ENCODE measurements at places on chromosomes 5 and 9.

DNA sequence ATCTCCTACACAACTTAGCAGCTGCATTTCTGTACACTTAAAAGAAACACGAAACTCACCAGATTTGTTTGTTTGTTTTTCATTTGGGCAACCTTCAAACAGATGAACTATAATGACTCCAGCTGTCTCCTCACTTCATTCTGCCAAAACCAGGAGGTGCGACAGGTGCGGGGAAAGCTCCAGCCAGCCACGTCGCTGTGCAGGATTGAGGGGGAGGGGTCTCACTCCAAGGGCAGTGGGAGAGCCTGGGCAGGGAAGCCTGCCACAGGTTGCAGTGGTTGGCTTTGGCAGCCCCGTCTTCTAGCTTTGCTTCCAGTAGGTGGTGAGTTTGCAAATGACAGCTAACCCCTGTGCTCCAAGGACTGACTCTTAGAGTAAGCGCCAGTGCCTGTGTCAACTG, 215.8 kb downstream of the CEMIP2 start:
- DNase-seq = no peak

DNA sequence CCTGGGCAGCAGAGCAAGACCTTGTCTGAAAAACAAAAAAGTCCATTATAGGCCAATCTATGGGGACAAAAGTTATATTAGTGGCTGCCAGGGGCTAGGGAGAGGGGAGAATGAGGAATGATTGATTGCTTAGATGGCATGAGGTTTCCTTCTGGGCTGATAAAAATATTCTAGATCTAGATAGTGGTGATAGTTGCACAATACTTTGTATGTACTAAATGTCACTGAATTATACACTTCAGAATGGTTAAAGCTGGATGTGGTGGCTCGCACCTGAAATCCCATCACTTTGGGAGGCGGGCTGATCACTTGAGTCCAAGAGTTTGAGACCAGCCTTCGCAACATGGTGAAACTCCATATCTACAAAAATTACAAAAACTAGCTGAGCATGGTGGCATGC, 42.8 kb upstream of the TEX48 start:
- DNase-seq = no peak

- DNase-seq = no peak
Observed at GRCh38 chr5:133941456-133942196, 26.8 kb downstream of the C5orf15 start.

GRCh38 chr9:16417161-16417560, 453.3 kb downstream of the BNC2 start:
- no peak for DNase-seq

DNA sequence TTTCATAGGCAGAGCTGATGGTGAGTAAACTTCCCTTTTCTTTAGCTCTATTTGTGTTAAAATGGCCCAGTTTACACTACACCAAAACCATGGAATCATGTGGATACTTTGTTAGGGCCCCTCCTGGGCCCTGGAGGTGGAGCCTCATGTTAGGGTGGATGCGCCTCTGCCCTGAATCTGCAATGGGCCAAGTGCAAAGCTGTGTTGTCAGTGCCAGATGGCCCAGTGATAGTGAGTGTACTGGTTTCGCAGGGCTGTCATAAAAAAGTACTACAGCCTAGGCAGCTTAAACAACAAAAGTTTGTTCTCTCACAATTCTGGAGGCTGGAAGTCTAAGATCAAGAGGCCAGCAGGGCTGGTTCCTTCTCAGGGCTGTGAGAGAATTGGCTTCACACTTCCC, 64.8 kb downstream of the HSPA4 start:
- no peak for DNase-seq

DNA sequence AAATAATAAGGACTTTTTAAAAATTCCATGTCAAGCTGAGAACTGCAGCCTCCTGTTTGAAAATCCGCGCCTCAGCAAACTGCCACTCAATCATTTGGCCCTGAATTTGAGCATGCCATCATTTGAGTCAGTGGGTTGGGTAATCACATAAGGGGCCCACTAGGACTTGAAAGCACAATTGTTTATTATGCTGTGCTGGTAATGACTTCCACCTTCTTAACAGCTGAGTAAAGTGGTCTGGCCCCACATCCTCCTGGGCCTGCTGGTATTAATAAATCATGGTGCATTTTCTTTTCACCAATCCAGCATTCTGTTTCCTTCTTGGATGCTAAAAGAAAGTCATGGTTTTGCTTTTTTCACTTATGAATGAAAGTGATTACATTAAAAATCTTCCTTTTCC, 103.0 kb upstream of the CTSL start:
- DNase-seq = no peak

DNA sequence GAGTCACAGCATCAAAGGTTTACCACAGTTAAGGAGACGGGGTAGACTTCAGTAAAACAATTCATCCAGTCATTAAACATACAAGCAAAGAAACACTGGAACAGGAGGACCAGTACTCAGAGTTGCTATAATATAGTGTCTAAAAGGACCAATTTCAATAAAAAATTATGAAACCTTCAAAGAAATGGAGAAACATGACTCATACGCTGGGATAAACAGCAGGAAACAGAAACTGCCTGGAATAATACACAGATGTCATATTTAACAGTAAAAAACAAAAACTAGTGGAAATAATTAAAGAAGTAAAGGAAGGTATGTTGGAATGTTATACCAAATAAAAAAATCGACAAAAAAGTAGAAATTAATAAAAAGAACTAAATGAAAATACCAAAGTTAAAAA, 1075.9 kb downstream of the NR2F1-AS1 start:
- DNase-seq = no peak

DNA sequence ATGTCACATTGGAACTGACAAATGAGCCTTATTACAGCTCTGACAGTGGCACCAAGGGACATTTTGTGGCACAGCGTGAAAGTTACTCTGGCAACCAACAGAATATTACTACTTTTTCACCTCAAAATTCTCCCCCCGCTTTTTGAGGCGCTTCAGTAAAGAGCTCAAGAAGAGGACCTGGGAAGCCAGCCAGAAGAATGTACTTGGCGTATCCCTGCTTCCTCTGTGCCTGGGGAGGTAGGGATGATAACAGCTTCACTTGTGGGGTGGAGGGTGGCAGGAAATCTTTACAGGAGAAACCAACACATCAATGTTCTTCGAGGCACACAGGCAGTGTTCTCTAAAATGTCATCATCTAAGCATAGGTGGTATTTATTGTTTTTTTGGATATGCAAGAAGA, 624.1 kb downstream of the NR2F1-AS1 start:
- no peak for DNase-seq

GRCh38 chr5:133565993-133566392, 46.3 kb downstream of the FSTL4 start:
- no peak for DNase-seq

GRCh38 chr5:9056046-9056445, 489.8 kb downstream of the SEMA5A start:
- no peak for DNase-seq

GRCh38 chr9:126215486-126215885, 111.1 kb upstream of the MVB12B start:
- no peak for DNase-seq

DNA sequence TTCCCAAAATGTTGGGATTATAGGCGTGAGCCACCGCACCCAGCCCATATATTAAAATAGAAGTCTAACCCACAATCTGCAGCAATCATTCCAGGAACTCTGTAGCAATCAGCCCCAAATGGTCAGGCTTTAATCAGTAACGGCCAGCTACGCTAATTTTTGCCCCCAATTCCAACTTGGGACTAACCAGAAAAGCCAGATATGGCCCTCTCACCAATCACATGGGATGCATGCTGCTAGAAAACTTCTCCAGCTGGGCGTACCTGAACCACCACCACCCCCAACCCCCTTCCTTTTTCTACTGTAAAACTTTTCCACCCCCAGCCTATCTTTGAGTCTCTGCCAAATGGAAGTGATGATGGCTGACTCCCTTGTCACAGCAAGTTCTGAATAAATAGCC, 4.1 kb downstream of the SUSD1 start:
- DNase-seq = no peak

- DNase-seq = no peak
Observed at GRCh38 chr9:109859447-109859846, 79.4 kb downstream of the PALM2AKAP2 start.

DNA sequence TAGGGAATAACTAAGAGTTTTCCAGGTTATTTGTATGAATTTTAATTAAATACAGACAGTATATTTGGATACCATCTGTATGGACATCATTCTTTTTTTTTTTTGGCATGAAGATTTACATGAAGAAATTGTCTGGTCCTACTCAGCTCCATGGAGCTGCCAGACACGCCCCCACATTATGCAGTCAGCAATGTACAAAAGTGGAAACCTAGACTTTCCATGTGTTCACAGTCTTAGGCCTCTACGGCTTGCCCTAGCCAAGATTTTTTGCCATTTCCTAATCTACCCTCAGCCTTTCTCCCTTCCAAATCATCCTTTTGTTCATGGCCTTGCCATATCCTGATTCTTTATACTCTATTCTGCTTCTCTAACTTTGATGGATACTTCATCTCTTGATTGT, 207.1 kb downstream of the SGCD start:
- no peak for DNase-seq

DNA sequence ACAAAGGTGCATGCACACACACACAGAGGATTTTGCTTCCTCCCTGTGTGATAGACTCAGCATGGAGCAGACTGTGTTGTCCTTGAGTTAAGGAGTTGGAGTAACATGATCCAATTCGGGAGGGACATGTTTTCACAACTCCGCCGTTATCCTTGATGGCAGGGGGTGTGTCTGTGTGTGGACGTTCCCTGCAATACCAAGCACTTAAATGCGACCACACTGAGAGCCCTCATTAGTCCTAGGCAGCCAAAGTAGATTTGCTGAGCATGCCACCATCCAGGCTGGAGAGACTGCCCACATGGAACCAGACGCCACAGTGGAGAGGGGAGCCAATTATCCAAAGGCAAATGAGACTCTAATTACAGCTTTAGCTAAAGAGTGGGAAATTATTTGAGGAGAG, 140.1 kb downstream of the DOCK2 start:
- DNase-seq = no peak

GRCh38 chr9:69535911-69536310, 136.3 kb downstream of the APBA1 start:
- DNase-seq = no peak

- DNase-seq = no peak
Observed at GRCh38 chr9:5274770-5275169, 29.7 kb downstream of the RLN2 start.

GRCh38 chr9:106962615-106963363, 99.8 kb downstream of the ZNF462 start:
- no peak for DNase-seq

DNA sequence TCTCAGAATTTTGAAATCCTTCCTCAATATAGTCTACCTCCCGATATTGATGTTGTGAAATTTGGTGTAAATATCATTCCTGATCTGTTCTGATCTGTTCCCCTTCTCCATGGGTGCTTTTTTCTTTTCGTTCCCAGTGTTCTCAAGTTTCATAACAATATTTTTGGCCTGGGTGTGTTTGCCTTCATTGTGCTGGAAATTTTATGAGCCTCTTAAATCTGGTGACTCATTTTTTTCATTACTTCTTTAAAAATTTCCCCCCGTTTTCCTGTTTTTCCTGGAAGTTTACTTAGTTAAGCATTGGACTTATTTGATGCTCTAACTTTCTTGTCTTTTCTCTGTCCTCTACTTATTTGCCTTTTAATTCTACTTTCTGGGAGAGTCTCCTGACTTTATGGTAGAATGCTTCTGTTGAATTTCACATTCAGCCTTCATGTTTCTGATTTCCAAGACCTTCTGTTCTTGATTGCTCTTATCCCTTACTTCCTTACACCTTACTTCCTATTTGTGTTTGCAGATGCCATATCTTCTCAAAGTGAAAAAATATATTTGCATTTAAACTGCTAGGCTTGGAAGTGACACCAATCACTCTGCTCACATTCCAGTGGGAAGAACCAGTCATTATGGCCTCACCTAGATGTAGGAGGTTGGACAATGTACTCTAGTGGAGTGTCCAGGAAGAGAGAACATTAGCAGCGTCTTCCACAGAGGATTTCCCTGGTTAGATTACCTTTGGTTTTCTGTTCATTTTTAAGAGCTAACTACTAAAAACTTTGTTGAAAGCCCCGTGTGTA, 441.9 kb downstream of the ARHGEF28 start:
- DNase-seq = no peak

GRCh38 chr9:19371942-19372341, 8.1 kb downstream of the RPS6 start:
- no peak for DNase-seq

- no peak for DNase-seq
Observed at GRCh38 chr5:109767997-109768396, 78.3 kb downstream of the MAN2A1 start.

GRCh38 chr5:54458221-54458620, 2.7 kb downstream of the HSPB3 start:
- DNase-seq = no peak

GRCh38 chr9:134011401-134011800, 13.9 kb upstream of the BRD3OS start:
- DNase-seq = no peak

GRCh38 chr5:15499528-15500324, at the start of gene FBXL7:
Gene FBXL7 (plus strand): TSS chr5:15500180.
- peak; percentile 24 for DNase-seq

DNA sequence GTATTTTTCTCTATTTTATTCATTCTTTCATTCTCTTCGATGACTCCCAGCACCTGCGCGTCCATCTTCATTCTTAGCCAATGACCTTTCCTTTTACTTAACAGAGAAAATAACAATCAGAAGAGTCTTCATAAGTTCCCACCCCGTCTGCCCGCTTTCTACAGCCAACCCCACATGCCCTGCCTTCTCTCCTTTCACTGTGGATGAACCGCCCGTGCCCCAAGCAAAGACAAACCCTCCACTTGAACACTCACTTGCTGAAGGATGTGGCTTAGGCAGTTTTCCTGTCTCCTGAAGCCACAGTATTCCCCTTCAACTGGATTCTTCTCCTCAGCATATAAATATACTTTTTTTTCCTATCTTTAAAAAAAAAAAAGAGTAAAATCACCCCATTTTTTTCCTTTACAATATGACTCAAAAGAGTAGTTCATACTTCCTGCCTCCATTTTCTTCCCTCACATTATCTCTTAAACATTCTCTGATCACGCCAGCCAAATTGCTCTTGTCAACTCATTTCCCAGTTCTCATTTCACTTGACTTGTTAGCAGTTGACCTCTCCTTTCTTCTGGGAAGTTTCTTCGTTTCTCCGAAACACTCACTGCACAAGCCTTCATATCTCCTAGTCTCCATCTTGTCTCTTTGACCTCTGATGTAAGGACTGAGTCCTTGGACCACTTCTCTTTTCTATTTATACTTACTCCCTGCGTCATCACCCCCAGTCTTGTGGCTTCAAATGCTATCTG, 11.1 kb downstream of the NIPSNAP3B start:
- no peak for DNase-seq

GRCh38 chr9:33043671-33044070, 18.6 kb downstream of the DNAJA1 start:
- no peak for DNase-seq

DNA sequence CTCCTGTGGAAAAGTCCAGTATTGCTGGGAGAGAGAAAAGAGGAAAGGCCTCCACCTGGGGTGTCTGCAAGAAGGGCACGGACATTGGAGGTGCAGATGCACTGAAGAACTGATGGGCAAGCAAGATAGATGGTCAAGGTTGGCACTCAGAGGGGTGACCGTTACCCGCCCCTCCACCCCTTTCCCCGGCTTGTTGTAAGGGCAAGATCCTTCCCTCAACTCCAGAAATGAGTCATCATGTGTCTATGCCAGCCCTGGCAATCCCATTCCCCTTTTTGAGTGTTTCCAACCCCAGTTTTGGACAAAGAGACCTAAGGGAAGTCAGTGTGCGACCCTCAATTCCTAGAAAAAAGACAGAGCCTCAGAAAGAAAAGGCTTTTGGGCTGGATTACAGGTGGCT, 34.9 kb upstream of the ATP6V1G1 start:
- DNase-seq = no peak
